Nephron progenitor cell (in vitro differentiated cells): ENCODE measurements at places on chromosomes 13 and 19.

- H3K36me3 ChIP-seq, result peaks cover 6% of the 10 kb centered on the region
- peaks cover 12% of the 10 kb centered on the region for H3K4me1 ChIP-seq
Measured at GRCh38 chr13:92896842-92897241, 329.8 kb upstream of the GPC6 start.

DNA sequence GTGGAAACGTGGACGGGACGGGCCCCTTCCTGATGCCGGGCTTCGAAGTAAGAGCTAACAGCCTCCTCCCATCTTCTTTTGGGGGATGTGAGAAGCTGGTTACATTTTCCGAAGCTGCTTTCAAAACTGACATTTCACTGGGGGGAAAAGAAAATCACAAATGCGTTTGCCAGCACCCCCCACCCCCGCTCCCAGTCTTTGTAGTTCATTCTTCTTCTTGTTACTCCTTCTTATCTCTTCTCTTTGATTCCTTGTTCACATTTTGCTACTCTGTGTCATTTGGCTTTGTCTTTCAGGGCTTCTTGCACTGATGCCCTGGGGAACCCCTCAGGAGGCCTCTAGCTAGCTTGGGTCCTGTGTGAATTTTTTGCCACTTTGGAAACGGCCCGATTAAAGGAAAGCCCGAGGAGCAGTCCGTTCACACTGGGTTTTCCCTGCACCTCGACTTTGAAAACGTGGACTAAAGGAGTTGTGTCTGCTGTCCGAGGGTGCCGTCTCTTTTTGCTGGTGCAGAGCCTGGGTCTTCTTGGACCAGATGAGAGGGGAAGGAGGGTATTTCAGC, 1.3 kb downstream of the CARM1 start:
- DNase-seq, result no peak
- H3K27me3 ChIP-seq, result peaks cover 2% of the 10 kb centered on the region
- peak overlapping the region; percentile 90 for H3K27ac ChIP-seq
- H3K36me3 ChIP-seq, result peaks cover 7% of the 10 kb centered on the region

GRCh38 chr13:31045286-31046081, 113.0 kb downstream of the TEX26 start:
- H3K27ac ChIP-seq, result no peak overlapping the region
- peaks cover 4% of the 10 kb centered on the region for H3K27me3 ChIP-seq
- H3K4me3 ChIP-seq, result no peak overlapping the region
- DNase-seq, result no peak
- no peaks in the 10 kb centered on the region for H3K36me3 ChIP-seq
- peaks cover 17% of the 10 kb centered on the region for H3K4me1 ChIP-seq

DNA sequence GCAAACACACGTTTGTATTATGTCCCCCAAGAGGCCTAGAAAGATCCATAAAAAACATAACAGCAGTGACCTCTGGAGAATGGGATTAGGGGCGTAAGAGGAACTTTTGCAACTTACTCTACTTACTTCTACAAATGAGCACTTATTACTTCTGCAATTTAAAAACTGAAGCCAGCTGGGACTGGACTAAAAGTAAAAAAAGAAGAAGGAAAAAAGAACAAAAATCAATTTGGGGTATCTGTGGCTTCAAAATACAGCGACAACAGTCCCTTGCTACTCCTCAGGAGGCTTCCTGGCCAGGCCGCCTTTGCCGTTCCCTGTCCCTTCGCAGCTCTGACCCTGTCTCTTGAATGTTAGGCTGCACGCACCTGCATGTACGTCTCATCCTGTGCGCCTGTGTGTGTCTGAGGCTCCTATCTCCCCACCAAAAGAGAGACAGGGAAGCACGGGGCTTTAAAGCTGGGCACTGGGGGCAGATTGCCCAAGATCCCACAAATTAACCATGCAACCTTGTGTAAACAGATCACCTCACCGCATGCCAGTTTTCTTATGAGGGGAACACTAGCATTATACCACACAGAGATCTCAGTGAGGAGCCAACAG, 12.1 kb upstream of the FKRP start:
- H3K36me3 ChIP-seq, result peaks cover 56% of the 10 kb centered on the region
- peak overlapping the region; percentile 88 for H3K27ac ChIP-seq
- peaks cover 18% of the 10 kb centered on the region for H3K4me1 ChIP-seq
- H3K4me3 ChIP-seq, result no peak overlapping the region
- H3K27me3 ChIP-seq, result no peaks in the 10 kb centered on the region
- no peak for DNase-seq

DNA sequence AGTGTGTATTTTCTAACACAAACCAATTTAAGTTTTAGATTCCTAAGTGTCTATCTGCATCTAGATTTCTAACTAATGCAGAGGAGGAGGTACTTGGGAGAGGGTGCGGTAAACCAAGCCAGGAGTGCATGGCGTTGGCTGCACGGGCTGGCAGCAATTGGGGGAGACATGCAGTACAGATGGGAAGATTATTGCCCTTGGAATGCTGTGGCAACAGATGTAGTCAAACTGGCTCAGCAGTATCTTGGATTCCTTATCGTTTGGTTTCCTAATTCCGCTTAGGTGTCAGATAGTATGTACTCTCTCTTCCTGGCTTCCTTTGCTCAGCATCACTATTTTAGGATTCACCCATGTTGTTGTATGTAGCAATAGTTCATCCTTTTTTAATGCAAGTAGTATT, 29.4 kb upstream of the STK24 start:
- H3K27ac ChIP-seq, result no peak overlapping the region
- H3K36me3 ChIP-seq, result no peaks in the 10 kb centered on the region
- DNase-seq, result no peak

DNA sequence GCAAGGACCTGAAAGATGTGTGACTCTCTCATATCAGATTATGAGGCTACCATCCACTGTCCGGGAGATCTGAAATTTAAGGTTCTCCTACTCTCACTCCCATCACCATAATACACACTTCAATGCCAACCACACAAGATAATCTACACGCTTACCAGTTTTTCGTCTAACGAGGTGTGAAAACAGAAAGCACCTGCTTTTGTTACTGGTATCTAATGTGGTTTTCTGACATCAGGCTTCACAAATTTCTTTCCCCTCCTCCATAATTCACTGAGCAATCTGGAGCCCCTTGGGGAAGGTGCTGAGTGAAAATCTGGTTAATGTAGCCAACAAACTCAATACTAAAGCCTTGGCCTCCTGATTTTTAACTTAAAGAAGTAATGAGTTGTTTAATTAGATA, 10.1 kb upstream of the LRCH1 start:
- H3K36me3 ChIP-seq, result no peaks in the 10 kb centered on the region
- H3K27ac ChIP-seq, result no peak overlapping the region
- DNase-seq, result no peak
- no peak overlapping the region for H3K4me3 ChIP-seq

DNA sequence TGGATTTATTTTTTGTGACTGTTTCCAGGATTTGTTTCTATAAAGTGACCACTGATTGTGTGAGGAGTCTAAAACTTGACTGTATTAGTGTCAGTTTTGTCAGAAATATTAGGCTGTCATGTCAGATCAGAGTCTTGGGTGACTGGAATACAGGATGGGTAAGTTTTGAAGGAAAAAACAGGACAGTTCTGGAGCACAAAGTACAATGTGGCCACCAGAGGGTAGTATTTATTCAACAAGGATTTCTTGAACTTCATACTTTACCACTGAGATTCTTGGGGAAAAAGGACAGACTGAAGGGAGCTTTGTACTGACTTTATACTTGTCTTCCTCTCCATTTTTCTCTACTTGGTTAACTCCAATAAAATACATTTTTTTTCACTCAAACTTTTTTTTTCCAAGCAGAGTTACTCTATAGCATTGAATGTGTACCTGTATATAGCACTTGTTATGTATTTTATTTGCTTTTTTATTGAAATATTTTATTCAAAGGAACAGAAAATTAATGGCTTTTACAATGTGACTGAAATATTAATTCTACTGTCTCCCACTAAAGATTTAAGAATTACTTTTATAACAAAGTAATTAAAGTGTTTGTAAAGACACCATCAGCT, 51.1 kb downstream of the LMO7 start:
- H3K27ac ChIP-seq, result no peak overlapping the region
- H3K4me1 ChIP-seq, result peaks cover 6% of the 10 kb centered on the region
- H3K4me3 ChIP-seq, result no peak overlapping the region
- H3K36me3 ChIP-seq, result no peaks in the 10 kb centered on the region

- no peak overlapping the region for H3K27ac ChIP-seq
- peaks cover 29% of the 10 kb centered on the region for H3K4me1 ChIP-seq
- peak; percentile 72 for DNase-seq
- peaks cover 100% of the 10 kb centered on the region for H3K27me3 ChIP-seq
Measured at GRCh38 chr19:18789883-18790565, 1.1 kb downstream of the COMP start.

DNA sequence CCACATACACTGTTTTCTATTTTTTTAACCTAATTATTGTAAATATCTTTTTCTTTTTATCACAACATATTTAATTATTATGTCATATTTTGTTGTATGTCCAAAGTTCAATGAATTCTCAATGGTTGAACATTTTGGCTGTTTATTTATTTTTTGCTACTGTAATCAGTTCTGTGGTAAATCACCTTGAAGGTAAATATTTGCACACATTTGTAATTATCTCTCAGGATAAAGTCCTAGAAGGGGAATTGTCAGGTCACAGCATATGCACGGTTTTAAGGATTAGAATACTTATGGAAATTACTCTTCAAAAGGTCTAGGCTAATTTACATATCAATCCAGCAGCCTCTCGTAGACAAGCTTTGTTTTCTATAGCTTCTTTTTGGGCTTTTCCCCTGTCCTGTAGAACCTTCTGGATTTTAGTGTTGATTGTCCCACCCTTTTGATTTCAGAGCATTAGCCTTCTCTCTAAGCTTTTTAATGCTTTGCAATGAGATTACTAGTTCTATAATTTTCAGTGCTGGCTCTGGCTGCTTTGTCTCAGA, 362.6 kb downstream of the KCNRG start:
- no peak for DNase-seq
- H3K36me3 ChIP-seq, result peaks cover 34% of the 10 kb centered on the region
- peak overlapping the region; percentile 45 for H3K4me3 ChIP-seq
- H3K4me1 ChIP-seq, result peaks cover 47% of the 10 kb centered on the region
- peaks cover 11% of the 10 kb centered on the region for H3K27me3 ChIP-seq

GRCh38 chr19:17332677-17333581, 1.7 kb downstream of the ANO8 start:
- H3K4me3 ChIP-seq, result peak overlapping the region; percentile 54
- peak; percentile 59 for DNase-seq
- H3K27me3 ChIP-seq, result peaks cover 24% of the 10 kb centered on the region
- H3K27ac ChIP-seq, result no peak overlapping the region
- peaks cover 43% of the 10 kb centered on the region for H3K4me1 ChIP-seq
- peaks cover 31% of the 10 kb centered on the region for H3K36me3 ChIP-seq

DNA sequence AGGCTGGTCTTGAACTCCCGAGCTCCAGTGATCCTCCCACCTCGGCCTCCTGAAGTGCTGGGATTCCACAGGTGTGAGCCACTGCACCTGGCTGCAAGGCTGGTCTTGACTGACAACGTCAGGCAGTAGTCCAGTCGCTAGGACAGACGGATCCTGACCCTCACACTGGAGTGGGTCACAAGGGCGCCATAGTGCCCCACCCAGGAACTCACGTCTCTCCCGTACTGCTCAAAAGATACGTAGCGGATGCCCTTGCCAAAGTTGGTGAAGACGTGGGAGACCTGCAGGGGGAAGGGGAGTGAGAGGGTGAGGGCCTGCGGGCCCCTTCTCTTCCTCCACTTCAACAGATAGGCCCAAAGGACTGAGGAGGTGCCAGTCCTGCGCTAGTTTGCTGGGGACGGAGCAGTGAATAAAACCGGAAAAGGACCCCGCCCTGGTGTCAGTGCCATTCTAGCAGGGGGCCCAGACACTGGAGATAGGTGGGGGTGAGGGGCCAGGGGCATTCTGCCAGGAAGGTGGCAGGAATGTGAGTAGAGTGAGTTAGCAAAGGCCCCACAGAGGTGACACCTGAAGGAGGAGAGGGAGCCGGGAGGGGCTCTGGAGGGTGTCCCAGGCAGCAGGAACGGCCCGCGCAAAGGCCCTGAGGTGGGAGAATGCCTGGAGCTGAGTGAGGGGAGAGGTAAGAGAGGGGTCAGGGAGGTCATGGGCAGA, 11.9 kb downstream of the MRPS12 start:
- DNase-seq, result no peak
- H3K27me3 ChIP-seq, result no peaks in the 10 kb centered on the region
- no peak overlapping the region for H3K27ac ChIP-seq

- DNase-seq, result peak; percentile 83
- H3K36me3 ChIP-seq, result peaks cover 8% of the 10 kb centered on the region
- H3K27me3 ChIP-seq, result peaks cover 7% of the 10 kb centered on the region
Measured at GRCh38 chr19:53424968-53425597, 6.7 kb upstream of the ZNF761 start.

DNA sequence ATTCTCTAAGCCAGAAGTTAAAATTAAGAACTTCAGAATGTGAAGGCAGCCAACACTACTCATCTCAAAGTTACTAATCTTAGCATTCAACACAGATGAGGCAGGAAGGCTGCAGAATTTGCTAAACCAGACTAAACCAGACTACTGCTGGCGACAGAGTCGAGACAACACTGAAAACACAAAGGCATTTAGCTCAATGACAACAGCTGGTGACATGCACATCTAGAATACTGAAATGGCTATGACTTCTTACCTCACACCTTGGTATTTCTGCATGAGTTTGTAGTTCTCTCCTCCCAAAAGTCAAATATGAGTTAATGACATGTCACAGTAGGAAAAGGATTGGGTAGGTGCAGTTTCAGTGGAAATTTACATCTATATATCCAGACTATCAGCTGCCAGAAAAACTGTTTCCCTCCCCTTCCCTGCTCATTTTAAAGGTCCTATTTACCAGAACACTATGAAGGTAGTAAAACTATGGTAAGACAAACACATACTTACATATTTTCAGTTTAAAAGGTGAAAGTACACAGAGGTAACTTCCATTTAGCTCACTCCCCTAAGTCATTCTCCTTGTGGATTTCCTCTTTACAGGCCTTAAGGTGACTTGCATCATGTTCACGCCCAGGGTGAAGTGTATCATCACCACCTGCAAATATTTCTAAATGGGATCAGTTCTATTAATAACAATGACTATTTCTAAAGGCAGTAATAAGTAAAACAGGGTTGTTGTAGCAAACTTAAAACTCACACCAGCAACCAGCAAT, 21.4 kb downstream of the FOXO1 start:
- no peak for DNase-seq
- H3K27ac ChIP-seq, result no peak overlapping the region
- no peaks in the 10 kb centered on the region for H3K36me3 ChIP-seq
- peaks cover 28% of the 10 kb centered on the region for H3K4me1 ChIP-seq

DNA sequence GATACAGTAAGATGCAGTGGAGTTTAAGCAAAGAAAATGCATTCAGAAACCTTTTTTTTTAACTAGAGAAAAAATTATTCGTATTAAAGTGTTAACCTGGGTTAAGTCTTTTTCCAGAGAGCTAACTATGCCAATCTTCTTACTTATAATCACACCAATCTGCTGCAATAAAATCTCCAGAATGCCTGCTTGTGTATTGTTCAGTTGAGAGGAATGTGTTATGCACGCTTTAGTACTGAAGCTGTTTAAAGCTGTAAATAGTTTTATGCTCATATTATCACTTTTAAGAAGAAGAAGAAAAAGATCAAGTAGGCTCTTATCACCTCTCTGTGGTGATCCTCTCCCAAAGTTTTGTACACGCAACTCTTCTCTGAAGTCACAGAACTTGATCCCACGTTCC, 528.7 kb downstream of the RFC3 start:
- H3K27me3 ChIP-seq, result peaks cover 12% of the 10 kb centered on the region
- H3K4me3 ChIP-seq, result no peak overlapping the region
- no peaks in the 10 kb centered on the region for H3K36me3 ChIP-seq
- H3K27ac ChIP-seq, result no peak overlapping the region
- DNase-seq, result no peak
